ENCODE measurements at places on chromosomes 13 and 19.
A peak's percentile ranks its signal among the peaks of the same experiment; 100 is the strongest.

- peak; percentile 80 for DNase-seq
Observed at GRCh38 chr13:35764326-35765015, 288.0 kb upstream of the MAB21L1 start.

GRCh38 chr19:16347706-16348105 is 23.1 kb downstream of the KLF2 start:
- no peak for DNase-seq

DNA sequence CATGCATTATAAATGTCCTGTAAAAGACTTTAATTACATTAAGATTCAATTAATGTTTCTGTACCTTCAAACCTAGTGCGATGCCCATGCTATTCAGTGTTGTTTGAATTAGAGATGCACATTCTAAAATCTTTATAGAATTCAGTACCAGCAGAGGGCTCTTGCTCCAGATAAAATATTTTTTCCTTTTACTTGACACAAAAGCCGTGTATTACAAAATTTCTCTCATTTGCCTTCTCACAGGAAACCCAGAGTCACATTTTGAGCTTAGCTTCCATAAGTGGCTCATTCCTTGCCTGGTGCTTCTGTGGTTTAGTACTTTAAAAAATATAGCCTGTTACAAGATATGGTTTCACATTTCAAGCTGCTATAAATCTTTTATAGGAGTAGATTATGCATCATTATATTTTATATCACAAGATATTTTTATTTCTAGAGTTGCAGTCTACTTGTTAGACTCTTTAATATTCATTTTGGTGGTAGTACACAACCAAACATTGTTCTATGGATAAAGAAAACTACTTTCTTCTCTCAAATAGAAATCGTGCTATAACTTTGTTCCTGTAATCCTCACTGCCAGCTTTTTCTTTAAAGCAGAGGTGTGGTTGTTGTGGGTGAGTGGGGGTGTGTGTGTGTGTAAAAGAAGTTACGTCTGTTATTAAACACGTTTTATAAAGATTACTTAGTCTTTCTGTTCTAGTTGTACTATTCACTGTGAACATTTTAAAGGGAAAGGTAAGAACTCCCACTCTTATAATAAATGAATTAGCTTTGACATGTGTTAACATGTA is 101.4 kb downstream of the RNF17 start:
- DNase-seq: no peak

- no peak for DNase-seq
Observed at GRCh38 chr19:30006207-30006606, 64.2 kb downstream of the URI1 start.

DNA sequence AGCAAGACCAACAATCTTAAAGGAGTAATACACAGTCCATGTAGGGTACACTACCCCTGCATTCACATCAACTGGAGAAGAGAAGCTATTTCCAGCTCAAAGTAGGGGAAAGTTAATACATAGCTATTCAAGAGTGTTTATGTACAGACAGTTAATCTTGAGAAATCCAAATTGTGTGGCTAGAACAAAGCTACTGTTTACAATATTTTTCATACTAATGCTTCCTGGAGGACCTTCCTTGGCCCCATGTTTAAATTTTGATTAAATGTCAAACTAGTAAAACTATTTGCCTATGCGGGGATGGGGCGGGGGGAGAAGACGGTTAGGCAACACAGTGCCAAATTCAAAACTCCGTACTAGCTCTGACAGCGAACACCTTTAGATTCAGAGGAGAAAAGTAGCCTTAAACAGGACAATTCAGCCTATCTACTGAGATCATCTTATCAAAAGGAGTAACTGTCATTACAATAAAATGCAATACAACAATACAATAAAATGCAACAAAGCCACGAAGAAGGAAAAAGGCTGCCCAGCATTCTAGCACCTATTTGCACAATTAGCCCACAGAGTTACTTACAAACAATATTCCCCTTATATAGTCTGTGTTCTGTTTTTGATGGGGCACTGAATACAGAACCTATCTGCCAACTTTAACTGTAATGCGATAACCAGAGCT is 29.1 kb downstream of the BRD4 start:
- DNase-seq: no peak

GRCh38 chr13:20491926-20492435 is 33.7 kb downstream of the CRYL1 start:
- no peak for DNase-seq
